ENCODE measurements at places on chromosomes 2 and 18.

DNA sequence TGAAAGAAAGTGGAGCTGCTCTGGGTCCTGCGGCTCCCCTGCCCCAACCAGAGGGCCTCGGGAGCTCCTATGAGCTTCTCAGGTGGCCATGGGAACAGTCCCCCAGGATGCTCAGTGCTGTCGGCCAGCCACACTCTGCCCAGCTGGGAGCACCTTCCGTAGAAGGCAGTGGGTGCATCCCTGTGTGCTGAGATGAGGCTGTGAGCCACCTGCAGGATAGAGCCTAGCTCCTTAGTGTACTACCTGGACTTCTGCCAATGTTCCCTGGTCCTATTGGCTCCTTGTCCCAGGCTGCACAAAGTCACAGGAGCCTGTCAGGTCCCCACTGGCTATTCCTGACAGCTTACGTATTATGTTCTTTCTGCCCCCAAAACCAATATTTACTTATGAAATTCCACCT, 16.1 kb downstream of the PRELID3A start:
- no peak for DNase-seq

GRCh38 chr2:20722592-20723240, 55.8 kb downstream of the GDF7 start:
- DNase-seq, result no peak

GRCh38 chr18:35376393-35376741, 770 bp downstream of the ZNF396 start:
- no peak for DNase-seq

DNA sequence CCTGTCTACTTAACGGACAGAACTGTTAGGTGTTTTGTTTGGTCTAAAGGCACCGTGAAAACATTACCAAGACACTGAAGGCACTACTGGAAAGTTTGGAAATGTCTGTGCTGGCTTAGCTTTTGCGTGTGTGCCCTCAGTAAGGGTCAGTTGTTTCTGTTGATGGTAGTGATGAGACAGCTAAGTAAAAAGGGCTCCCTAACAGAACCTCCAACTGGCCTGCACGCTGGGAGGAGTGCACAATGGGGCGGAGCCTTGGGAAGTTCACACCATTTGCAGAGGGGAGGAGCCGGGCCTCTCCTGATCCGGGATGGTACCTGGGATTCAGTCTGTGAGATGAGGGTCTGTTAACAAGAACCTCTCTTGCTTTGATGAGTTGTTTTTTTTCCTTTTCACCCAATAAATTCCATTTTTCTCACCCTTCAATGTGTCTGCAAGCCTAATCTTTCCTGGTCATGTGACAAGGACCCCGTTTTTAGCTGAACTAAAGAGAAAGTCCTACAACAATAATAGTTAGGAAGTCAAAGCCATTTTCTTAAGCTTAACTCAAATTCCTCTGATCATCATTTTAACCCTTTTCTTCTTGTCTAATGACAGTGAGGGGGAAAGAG, 368.7 kb downstream of the PARD3B start:
- DNase-seq, result no peak

DNA sequence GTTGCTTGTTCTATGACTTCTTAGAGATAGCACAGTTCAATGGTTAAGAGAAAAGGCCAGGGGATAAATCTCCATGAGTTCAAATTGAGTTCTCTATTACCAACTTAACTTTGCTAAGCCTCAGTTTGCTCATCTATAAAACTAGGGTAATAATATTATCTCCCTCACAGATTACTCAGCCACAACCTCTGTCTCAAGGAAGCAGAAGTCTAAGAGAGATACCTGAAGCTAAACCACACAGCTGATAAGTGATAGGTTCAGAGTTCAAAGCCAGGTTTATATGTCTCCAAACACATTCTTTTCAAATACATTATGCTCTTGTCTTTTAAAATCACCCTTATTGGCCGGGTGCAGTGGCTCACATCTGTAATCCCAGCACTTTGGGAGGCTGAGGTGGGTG, 287.7 kb downstream of the NBAS start:
- DNase-seq, result no peak

DNA sequence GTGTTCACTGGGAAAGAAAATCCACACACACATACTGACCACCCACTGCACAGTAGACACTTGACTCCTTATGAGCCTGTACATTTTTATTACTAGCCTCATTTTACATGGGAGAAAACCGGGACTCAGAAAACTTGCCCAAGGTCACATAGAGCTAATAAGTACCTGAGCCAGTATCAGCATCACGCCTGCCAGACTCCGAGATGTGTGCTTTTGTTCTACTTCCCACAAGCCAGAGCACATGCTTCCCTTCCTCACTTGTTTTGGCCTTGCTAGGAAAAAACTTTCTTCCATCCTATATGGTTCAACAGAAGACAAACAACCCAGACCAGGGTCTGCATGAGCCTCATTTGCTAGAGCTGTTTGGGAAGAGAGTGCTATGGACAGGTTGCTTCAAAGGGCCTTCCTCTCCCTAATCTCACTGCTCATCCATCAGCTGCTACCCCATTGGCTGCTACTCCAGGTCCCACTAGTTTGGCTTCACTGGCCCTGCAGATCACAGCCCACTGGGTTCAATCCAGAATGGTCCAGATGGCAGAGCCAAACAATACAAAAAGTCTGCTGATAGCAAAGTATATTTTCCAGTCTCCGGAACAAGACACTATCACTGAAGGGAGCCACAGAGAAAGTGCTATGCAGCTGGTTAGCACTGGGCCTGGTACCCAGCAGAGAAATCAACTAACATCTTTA, 63.9 kb downstream of the STK39 start:
- DNase-seq, result no peak

DNA sequence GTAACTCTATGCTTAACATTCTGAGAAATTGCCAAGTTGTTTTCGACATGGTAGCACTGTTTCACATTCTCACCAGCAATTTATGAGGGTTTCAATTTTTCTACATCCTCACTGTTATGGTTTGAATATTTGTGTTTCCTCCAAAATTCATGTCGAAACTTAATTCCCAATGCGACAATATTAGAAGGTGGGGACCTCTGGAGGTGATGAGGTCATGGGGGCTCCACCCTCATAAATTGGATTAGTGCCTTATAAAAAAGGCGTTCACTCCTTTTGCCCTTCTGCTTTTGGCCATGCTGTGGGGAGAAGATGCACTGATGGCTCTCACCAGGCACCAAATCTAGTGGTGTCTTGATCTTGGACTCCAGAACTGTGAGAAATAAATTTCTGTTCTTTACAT, 110.3 kb downstream of the HRH4 start:
- DNase-seq, result no peak

GRCh38 chr2:165009466-165009865, 54.1 kb upstream of the SLC38A11 start:
- no peak for DNase-seq

GRCh38 chr2:171524018-171524401, 1.7 kb downstream of the CYBRD1 start:
- DNase-seq, result no peak

- peak; percentile 9 for DNase-seq
Observed at GRCh38 chr2:175690113-175690837, 311.8 kb downstream of the LNPK start.
